ENCODE measurements at places on chromosomes 3 and 15.

- DNase-seq = peak; percentile 35
Observed at GRCh38 chr15:77634266-77634962, 1.7 kb upstream of the LINGO1 start.

- DNase-seq = no peak
Observed at GRCh38 chr15:70781236-70781635, 17.9 kb upstream of the UACA start.

DNA sequence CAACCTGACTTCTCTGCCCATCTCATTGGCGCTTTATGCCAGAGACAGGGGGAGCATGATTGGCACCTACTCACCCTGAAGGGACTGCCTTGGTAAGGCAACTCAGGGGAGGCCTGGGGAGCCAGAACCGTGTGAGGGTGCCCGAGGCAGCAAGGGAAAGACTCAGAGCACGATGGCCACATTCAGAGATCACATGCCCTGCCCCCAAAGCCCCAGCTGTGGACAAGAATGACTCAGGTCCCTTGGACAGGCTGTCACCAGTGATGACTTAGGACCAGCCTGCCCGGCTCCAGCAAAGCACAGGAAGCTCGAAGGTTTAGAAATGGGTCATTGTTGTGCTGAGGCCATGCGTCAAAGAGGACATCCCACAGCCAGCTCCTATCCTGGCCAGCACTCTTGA is 49.1 kb upstream of the LIMD1 start:
- no peak for DNase-seq

GRCh38 chr3:182962166-182962565 is 18.2 kb downstream of the DCUN1D1 start:
- DNase-seq = no peak

GRCh38 chr15:68316061-68316804 is 38.7 kb downstream of the FEM1B start:
- peak; percentile 8 for DNase-seq

DNA sequence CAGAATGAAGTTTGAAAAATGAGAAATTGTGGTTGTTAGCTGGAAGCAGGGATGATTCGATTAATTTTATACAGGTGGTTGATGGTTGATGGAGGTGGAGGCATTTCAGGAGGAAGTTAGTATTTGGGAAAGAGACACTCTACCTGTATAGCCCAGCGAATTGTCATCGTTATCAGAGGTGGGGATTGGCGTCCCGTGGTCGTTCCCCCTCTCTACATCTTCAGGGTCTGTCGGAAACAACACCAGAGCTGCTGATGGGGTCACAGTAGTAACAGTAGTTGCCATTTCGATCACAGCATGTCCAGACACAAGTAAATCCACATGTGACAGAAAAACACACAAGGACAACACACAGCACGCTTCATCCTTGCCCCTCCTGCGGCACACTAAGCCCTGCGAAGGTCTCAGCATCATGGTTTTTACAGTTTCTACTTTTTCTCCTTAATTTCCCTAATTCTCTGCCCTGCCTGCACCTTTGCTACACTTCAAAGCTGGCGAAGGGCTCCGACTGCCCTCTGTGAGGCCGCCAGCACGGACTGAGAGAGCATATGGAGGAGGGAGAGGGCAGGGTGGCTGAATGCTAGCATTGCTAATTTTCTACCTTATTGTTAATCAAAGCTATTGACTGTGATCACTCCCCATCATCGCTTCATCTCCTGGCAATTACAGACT is 642.3 kb downstream of the ROBO1 start:
- no peak for DNase-seq

Data from COR-L47 (cell line).